Left hindlimb (tissue), 1 donor: ENCODE measurements at places on chromosomes 3 and 15.

GRCh38 chr3:2354702-2355101, 256.0 kb downstream of the CNTN4 start:
- no peak for DNase-seq

GRCh38 chr3:142663865-142664264, 60.0 kb upstream of the TRPC1 start:
- no peak for DNase-seq

DNA sequence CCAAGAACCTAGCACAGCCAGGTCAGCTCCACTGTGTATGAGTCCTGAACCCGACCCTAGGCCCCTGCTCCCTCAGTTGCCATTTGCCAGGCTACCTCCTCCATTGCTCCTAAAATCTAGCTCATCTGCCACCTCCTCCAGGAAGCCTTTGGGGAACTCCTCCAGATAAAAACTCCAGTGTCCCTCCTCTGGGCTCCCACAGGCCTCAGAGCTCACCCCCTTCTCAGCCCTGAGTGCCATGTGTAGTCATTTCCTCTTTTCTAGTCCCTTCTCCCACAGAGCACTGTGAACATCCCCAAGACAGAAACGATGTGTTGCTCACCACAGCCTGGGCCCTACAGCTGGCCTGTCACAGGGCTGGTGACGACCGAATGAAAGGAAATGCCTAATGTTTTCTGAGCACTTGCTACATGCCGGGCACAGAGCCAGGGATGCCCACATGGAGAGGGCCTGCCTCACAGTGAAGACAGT, 61.0 kb downstream of the IQSEC1 start:
- DNase-seq = no peak

GRCh38 chr3:78659386-78659987, 1108.3 kb downstream of the ROBO1 start:
- DNase-seq = no peak

GRCh38 chr3:145942052-145942451, 218.9 kb downstream of the PLOD2 start:
- DNase-seq = no peak

- peak; percentile 48 for DNase-seq
Observed at GRCh38 chr3:57556459-57557084, 498 bp downstream of the PDE12 start.

GRCh38 chr3:46098319-46098761, 71.1 kb upstream of the XCR1 start:
- DNase-seq = no peak

GRCh38 chr3:46662771-46663551, 30.5 kb downstream of the ALS2CL start:
- DNase-seq = peak; percentile 77

- DNase-seq = no peak
Observed at GRCh38 chr15:97976766-97977503, 16.4 kb downstream of the ARRDC4 start.

GRCh38 chr3:3675801-3676200, 123.4 kb upstream of the LRRN1 start:
- no peak for DNase-seq

GRCh38 chr3:13276438-13277195, 143.5 kb downstream of the NUP210 start:
- no peak for DNase-seq

DNA sequence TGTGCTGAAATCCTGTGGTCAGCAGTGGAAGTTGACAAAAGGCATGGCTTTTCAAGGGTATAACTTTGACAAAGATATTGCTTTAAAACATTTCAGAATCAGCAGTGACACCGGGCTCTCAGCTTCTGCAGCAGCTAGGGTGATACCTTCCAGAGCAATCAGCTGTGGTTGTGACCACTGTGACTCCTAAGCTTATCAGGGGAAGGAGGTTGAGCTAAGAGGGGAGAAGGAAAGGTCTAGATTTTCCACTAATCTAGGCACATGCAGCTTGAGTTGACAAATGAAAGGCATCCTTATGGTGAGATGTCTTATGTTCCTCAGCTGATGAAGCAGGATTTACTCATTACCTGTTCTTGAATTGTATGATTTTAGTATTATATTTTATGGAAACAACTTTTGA, 16.3 kb upstream of the LRRFIP2 start:
- DNase-seq = no peak

GRCh38 chr3:138608322-138609135, at the start of gene FAIM:
Gene FAIM (plus strand): TSS chr3:138608771. CDS start chr3:138619727, 10,956 bp downstream.
- DNase-seq = peak; percentile 82

GRCh38 chr3:46440531-46441294, 24.0 kb downstream of the LTF start:
- DNase-seq = no peak

DNA sequence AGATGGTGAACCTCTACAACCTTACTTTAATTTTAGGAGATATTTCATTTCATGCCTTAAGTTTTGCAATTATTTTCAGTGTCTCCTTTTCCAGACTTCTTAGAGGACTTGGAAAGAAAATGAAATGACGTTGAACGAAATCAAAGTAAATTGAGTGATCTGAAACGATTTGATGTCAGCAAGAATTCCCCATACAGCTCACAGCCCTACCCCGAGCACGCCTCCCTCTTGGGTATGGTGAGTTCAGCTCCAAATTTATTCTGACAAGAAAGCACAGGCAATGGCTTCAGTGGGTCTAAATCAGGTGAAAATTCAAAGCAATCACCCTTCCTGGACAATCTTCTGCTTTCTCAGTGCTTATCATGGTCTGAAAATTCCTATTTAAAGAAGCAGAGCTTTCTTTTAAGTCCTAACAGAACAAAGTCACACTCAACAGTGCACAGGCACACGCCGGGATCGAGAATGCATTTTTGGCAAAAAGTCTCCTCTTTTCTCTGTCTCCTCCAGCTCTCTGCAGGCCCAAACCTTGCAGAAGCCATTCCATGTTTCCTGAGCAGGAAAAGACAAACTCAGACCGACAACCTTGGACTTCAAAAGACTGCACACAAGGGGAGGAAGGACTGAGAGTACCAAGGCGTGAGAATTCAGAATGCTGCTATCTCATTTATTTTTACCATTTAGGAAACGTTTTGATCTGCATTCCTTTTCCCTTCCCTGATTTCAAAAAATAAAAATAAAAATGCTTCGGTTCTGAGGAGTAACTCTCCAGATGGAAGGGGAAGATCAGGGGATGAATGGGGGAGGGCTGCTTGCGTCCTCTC, 72.0 kb downstream of the CCNL1 start:
- peak; percentile 60 for DNase-seq

- DNase-seq = no peak
Observed at GRCh38 chr15:66840615-66841390, 138.8 kb downstream of the SMAD6 start.

GRCh38 chr3:113571360-113571759, 39.0 kb downstream of the SIDT1 start:
- no peak for DNase-seq

DNA sequence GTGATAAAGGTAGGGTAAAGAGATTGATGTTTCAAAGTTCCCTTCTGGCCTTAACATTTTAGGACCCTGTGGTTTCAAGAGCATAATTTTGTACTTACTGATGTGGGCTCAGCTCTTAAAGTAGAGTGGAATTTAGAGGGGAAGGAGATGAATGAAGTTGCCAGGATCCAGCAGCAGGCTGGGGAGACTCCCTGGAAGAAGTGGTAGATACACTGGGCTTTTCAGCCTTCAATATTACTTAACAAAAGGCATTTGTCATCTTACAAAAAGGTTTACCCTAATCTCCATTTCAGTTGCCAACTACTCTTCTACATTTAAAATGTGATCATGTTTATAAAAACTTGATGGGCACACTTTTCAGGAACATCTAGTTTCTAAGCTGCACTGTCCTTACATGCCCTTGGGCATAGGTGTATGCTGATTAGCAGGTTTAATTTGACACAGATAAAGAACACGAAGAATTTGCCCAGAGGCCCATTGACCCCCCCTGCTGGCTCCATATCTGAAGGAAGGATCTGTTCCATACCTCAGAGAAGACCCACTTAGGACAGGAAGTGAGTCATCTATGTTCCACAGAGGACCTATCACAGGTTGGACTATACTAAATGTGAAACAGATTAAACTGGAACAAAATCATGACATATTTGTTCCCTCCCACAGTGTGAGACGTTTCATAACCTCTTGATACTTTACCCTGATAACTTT, 93.0 kb upstream of the LPP start:
- DNase-seq = no peak

GRCh38 chr3:123694366-123695087, 109.7 kb upstream of the HACD2 start:
- DNase-seq = no peak

DNA sequence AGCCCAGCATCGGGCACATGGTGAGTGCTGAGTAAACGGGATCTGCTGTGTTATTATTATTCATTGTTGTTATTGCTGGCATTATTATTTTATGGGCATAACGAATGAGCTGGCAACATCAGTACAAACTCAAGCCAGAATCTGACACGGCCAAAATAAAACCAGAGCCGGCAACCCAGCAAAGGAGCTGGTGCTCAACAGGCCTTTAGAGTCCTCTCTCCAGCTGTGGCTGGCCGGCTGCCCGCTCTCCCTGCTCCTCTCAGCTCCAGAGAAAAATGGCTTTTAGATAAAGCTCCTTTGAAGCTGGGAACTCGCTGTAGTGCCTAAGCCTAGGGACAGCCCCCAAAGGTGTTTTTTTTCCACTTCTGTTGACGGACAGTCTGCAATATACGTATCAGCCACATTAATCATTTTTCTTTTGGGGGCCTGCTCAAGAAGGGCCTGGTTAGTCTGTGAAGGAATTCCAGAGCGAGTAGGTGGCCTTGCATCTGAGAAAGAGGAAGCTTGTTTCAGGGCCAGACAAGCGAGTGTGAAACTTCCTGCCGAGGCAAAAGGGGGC, 193.9 kb upstream of the UBE2E1 start:
- DNase-seq = peak; percentile 78

DNA sequence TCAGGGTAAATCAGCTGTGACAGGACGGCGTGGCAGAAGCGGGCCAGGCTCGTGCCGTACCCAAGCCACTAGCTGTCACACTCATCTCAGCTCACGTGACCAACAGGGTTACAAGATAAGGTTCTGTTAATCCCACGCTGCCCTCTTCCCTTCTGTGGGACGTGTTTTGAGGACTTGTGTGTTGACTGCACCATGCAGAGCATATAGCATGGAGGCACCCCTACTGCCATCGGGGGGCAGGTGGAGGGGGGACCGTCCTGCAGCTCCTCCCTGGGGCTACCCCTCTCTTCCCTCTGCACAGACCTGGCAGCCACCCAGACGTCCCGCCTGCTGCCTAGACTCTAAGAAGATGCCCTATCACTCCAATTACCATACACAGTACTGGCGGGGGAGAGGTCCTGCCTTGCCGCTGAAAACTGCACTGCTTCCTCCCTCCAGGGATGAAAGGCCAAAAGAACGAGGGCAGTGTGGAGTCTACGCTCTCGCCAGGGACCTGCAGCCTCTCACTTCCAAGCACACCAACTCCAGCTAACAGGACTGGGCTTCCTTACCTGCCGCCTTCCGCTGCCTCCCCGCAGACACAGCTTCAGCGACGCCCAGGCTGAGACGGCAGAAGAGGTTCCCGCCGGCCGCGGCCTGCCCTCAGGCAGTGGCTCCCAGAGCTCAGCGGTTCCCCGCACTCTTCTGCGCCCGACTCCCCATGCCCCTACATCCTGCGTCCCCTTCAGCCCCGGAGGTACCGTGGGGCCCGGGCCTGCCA, at the start of gene TNK2:
TSS of gene TNK2 (minus strand) at position 618 of the 760 bp plus-strand sequence. CDS start 19,963 bp downstream, outside the sequence.
- DNase-seq = no peak

- no peak for DNase-seq
Observed at GRCh38 chr3:2579206-2579605, 480.5 kb downstream of the CNTN4 start.

- no peak for DNase-seq
Observed at GRCh38 chr15:39886418-39886817, 33.6 kb downstream of the GPR176 start.

DNA sequence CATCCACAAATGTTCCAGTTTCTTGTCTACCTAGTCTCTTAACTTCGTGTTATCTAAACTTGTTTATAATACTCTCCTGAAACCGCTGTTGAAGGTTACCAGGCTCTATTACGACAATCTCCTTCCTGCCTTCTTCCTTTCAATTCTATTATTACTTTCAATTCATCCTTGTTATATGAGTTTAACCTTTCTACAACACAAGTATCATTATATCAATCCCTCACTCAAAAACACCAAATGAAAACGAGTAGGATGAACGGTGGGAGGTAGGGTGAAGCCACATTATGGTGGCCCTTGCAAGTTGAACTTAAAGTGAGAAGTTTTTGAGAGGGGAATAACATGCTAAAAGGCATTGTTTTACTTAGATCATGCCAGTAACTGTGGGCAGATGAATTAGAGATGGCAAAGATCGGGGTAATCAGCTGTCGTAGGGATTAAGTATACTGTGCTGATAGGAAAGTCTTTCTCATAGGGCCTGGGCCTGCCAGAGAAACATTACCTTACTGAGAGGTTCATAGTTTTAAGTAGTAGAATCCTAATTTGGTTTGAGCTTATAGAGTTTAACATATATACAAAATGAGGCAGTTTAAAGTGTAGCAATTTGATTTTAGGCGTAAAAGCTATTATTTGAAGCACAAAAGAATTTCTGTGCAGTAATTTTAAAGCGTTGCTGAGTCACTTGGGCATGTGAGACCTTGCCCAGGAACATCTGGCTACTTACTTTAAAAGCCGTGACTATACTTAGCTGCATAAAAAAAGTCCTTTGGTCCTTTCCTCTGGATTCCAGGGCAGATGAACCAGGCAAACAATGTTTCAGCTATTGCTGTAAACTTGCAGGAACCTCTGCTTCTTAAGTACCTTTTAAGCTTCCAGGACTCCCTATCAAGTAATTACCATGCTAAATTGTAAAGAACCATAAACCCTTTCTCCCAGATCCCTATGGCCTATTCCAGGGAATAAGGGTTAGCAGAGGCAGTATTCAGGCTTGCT, 3.3 kb upstream of the CEP97 start:
- no peak for DNase-seq

- no peak for DNase-seq
Observed at GRCh38 chr3:159584421-159584820, 404.2 kb upstream of the IL12A start.

- no peak for DNase-seq
Observed at GRCh38 chr3:106071306-106071705, 202.5 kb upstream of the CBLB start.
